ENCODE measurements at places on chromosomes 7 and 10.

- DNase-seq, result no peak
These were observed 83.3 kb downstream of the ELMO1 start for GRCh38 chr7:37365405-37365804.

GRCh38 chr7:45874408-45875131, 1.7 kb upstream of the CCDC201 start:
- peak; percentile 59 for DNase-seq

- no peak for DNase-seq
These were observed 32.8 kb downstream of the MRPS33 start for GRCh38 chr7:140981951-140982350.

GRCh38 chr10:79260811-79261740, 86.2 kb upstream of the PPIF start:
- no peak for DNase-seq

- no peak for DNase-seq
These were observed 107.6 kb downstream of the MYL10 start for GRCh38 chr7:101521430-101521925.

GRCh38 chr10:6926971-6927370, 346.9 kb upstream of the PRKCQ start:
- DNase-seq, result no peak

GRCh38 chr10:122264931-122265330, 6.2 kb upstream of the BTBD16 start:
- DNase-seq, result no peak

DNA sequence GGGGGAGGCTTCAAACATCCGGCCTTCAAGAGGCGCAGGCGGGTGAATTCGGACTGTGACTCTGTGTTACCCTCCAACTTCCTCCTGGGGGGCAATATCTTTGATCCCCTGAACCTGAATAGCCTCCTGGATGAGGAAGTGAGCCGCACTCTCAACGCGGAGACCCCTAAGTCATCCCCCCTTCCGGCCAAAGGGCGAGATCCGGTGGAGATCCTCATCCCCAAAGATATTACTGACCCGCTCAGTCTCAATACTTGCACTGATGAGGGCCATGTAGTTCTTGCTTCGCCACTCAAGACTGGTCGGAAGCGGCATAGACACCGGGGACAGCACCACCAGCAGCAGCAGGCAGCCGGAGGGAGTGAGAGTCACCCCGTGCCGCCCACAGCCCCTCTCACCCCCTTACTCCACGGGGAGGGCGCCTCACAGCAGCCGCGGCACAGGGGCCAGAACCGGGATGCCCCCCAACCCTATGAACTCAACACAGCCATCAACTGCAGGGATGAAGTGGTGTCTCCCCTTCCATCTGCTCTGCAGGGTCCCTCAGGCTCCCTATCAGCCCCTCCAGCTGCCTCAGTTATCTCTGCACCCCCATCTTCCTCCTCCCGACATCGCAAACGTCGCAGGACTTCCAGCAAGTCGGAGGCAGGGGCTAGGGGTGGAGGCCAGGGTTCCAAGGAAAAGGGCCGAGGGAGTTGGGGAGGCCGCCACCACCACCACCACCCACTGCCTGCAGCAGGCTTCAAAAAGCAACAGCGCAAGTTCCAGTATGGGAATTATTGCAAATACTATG, 1.1 kb downstream of the MEPCE start:
- DNase-seq, result no peak

DNA sequence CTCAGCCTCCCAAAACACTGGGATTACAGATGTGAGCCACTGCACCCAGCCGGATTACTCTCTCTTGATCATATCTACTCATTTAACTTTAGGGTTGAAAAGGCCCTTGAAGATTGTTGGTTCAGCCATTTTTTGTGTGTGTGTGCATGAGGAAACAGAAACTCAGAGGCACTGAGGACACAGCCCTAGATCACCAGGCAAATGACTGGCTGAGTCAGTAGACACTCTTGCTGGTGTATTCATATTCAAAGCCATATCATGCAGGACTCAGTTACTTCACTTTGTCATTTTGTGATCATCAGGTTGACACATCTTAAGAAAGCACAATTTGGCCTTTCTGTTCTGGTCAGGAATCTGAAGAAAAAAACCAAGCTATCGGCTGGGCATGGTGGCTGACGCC, 253.4 kb downstream of the TRIL start:
- DNase-seq, result no peak

DNA sequence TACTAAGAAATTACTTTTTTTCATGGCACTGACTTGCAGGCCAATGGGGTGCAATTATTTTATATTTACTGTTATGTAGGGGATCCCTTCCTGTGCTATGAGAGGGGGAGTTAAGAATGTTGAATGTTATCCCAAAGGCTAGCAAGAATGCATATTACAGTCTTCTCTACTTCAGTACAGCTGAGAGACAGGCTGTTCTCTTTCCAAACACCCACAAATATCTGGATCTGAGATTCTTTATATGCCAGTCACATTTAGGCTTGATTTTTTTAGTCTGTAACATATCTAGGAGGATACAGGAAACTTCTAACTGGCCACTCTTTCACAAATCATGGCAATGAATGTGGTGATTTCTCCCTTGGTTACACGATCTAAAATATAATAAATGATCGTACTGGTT, 266.4 kb upstream of the FZD8 start:
- DNase-seq, result no peak

DNA sequence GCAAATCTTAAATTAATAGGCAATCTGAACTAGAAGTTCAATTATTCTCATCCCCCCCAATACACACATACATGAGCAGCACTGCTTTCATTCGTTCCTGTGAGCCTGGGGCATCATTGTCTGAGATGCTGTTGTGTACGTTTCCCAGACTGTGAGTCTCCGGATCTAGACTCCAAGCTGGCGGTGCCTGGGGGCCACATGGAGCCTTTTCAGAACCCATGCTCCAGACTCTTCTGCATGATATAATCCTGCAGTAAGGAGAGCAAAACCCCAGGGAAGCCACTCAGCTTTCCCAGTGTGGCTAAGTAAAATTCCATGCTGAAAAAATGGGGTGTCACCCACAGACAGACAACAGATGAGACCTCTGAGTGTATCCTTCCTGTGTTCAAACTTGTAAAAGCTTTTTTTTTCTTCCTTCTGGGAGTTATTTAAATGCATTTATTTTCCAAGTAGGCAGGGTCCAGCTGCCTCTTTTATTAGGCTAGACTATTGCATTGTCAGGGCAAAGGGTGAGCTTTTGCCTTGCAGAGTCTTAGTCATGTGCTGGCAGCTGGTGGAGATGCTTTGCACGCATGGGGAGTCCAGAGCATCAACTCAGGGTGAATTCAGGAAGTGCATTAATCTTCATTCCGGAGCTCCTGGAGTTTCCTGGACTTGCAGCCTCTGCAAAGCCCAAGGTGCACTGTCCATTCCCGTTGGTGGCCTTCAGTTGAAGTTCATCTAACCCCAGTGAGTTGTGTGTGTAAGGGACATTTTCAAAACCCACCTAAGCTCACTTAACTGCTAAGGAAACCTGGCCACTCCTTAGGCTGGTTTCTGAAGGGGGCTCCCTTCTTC, 185.7 kb upstream of the ADO start:
- peak; percentile 45 for DNase-seq

GRCh38 chr10:77398558-77398957, 239.1 kb downstream of the KCNMA1 start:
- DNase-seq, result no peak

- DNase-seq, result no peak
These were observed 39.1 kb downstream of the MINDY3 start for GRCh38 chr10:15821046-15821683.

DNA sequence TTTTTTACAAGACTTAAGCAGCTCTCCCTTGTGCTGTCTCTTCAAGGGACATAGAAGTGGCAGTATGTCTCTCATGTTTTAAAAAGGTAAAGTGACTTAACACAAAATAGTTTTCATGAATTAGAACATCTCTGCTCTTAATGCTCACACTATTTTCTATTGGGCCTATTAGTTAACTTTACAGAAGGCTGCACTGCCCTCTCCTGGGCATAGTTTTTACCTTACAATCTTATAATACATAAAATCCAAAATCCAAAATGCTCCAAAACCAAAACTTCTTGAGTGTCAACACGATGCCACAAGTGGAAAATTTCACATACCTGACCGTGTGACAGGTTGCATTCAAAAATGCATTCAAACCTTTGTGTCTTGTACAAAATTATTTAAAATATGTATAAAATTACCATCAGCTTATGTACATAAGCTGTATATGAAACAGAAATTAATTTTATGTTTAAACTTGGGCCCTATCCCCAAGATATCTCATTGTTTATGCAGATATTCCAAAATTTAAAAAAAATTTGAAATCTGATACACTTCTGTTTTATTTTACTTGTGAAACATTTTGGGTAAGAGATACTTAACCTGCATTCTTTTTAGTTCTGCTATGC, 25.8 kb downstream of the TES start:
- DNase-seq, result no peak

- DNase-seq, result no peak
These were observed 13.5 kb downstream of the UPP1 start for GRCh38 chr7:48102530-48102929.

DNA sequence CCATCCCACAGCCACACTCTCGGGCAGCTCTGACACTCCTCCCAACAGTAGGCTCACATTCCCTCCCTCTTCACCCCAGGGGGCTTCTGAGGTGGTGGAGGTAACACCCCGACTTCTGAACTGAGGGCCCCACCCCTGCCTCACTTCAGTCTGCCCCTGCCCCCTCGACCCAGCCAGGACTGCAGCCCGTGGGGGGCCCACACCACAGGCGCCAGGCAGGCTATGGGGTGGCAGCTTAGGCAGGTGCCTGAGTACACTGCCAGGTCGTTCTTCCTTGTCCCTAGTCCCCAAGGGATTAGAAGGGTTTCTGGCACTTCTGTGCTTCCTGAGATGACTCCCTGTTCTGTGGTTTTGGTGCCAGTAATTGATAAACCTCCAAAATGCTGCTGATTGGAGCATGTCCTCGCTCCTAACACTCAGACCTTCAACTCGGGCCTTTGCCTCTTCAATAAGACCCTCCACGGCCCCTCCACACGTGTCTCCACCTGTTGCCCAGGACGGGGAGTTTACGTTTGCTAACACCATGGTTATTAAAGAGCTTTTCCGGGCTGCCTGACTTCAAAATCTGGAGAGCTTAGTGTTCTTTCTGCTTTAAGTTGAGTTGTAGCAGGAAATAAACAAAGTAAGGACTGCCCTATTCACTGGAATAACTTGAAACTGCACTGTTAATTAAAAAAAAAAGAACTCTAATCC, 23.8 kb upstream of the LARP4B start:
- DNase-seq, result no peak

DNA sequence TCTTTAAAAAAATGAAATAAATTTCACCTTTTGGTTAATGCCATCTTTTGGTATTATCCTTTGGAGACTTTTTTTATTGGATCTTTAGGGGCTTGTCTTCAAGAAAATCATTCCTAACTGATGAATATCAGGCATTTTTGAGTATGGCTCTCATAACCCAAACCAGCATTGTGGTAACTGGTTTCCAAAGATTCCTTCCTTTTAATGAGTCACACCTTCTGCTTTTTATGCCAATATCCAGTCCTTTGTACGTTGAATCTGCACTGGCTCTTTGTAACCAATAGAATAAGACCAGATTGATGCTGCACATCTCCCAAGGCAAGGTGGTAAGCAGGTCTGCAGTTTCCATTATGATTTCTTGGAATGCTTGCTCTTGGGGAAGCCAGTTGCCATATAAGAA, 89.1 kb downstream of the GPR158 start:
- DNase-seq, result no peak

DNA sequence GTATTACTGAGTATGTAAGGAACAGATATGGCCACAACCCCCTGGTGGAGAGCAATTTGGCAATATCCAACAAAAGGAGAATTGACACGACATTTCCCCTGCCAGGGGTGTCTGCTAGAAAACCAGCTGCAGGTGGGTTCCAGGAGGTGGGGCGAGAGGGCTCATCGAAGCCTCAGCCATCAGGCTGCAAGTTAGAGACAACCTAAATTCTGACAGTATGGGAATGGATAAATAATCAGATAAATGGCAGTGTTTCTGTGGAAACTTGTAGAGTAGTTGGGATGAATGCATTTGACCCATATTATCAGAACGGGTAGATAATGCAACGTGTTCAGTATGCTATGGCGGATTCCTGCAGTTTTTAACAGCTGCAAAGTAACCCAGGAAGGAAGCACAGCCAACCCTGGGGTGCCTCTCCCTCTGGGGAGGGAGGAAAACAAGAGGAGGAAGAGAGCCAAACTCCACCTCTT, 3.5 kb downstream of the TMEM273 start:
- no peak for DNase-seq

DNA sequence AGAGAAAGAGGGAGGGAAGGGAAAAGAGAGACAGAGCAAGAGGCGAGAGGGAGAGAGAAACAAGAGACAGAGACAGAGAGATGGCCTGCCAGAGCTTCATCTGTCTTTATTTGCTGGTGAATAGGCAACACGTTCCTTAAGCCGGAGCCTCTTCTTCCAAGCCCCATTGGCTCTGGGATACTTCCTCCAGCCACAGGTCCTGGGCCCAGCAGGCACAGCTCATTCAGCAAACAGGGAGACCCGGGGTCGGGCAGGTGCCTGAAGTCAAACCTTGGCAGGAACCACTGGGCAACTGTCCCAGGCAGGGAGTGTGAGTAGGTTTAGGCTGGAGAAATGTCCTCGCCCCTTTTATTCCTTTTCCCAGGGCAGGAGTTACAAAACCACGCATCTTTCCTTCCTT, 68.2 kb downstream of the MYL10 start:
- DNase-seq, result no peak

GRCh38 chr7:47503281-47503680, 78.6 kb downstream of the TNS3 start:
- peak; percentile 55 for DNase-seq

- no peak for DNase-seq
These were observed 20.8 kb upstream of the ERVW-1 start for GRCh38 chr7:92498557-92498956.

DNA sequence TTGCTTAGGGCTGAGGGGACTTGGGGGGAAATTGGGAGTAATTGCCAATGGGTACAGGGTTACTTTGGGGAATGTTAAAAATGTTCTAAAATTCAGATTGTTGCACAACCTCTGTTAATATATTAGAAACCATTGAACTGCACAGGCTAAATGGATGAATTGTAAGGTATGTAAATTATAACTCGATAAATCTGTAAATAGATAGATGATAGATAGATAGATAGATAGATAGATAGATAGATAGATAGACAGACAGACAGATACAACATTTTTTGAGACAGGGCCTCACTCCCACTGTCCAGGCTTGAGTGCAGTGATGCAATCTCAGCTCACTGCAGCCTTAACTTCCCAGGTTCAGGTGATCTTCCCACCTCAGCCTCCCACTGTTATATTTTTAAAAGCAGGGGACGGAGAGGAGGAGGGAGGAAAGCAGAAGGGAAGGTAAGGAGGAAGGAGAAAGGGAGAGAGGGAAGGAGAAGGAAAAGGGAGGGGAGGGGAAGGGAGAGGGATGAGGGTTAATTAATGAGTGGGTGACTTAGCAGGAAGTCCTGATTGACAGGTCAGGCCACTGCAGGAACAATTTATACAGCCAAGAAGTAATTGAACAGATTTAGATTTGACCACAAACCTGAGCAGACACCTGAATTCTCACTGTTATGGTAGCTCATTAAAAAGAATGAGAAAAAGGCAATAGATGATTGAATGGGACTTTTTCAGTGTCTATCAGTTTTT, 38.7 kb downstream of the AOC1 start:
- no peak for DNase-seq

- no peak for DNase-seq
These were observed 2.3 kb downstream of the MACROH2A2 start for GRCh38 chr10:70054902-70055301.

All from AG04449 (cell line).